ENCODE measurements at places on chromosomes 5 and 9.

- DNase-seq, result no peak
Observed at GRCh38 chr9:20658677-20659473, 25.2 kb upstream of the FOCAD start.

DNA sequence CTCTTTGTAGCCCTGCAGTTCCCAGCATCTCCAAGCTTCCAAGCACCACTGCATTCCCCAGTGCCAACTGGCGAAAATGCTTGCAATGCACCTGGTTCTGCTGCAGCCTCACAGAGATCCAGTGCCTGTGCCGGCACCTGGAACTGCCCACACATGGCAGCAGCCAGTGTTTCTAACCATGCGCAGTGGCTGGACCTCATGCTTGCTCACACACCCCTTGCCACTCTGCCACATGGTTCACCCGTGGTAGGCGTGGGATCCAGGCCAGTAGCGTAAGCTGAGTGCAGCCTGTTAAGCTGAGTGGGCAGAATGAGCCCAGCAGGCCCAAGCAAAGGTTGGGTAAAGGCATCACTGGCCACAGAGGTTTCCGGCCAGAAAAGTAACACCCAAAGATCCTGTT, 214.1 kb upstream of the VLDLR start:
- DNase-seq, result no peak

DNA sequence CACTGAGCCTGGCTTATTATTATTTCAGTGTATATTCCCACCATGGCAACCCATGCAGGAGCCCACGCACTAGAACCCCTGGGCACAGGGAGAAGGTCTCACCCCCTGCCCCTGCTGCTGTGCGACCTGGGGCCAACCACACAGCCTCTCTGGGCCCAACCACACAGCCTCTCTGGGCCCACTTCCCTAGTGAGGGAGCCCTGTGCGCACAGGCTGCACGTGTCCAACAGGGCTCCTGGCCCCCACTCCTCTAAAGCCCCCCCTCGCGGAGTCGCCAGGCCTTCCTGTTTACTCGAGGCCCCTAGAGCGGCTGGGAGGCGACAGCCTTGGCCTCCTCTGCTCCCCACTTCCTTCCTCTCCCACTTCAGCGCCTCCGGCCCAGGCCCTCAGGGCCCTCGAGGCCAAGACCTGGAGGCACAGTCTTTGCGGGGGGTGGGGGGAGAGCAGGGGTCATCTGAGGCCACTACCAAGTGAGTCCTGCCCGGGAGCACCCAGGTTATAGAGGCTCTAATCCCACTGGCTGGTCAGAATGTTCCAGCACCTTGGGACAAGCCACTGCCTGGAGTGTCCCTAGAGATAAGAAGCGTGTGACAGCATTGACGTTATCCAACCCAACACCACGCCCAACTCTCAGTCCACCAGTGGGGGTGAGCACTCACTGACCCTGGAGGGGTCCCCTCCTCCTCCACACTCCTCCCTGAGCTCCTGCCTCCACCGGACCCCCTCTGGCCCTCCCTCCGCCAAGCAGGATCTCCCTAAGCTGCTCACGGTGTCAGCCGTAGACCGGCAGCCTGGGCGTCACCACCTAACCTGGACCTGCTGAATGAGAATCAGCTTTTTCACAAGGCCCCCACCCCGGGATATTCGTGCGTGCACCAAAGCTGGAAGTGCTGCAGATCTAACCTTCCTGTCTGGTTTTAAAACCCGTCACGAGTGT, 7.9 kb upstream of the ENG start:
- no peak for DNase-seq

- DNase-seq, result no peak
Observed at GRCh38 chr9:35914301-35914807, 5.1 kb downstream of the SPAAR start.

GRCh38 chr9:136572003-136572827, 26.4 kb upstream of the NOTCH1 start:
- no peak for DNase-seq

DNA sequence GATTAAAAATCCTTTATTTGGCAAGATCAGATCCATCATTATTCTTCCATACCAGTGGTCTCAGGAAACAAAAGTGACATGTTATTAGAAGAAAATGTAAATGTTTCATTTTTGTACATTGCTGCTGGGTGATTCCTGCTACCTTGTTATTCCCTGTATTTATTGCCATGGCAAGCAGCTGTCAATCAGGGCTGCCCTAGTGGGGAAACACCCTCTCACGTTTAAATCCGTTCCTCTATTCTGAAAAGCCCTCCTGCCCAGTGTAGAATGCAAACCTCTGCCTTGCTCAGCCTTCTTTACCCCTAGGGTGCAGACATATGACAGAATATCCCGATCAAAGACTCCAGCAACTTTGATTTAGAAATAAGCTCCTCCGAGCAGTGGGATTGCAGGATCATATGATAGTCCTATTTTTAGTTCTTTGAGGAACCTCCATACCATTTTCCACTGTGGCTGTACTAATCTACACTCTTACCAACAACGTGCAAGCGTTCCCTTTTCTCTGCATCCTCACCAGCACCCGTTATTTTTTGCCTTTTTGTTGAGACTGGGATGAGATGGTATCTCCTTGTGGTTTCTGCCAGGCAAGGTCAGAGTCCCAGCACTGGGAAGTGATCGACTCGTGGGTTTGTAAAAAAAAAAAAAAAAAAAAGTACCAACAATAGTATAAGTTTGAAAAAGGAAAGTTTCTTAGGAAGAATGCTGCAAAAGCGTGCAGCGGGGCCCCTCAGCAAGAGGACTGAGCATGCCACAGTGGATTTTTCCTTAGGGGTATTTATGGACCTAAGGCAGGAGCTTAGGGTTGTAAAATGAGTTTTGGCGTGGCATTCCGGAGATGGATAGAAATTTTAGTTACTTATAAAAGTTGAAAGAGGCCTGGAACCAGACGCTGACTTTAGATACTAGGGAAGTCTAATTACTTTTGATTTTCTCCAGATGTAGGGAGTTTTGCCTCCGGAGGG, 66.7 kb downstream of the HRH2 start:
- DNase-seq, result no peak

- no peak for DNase-seq
Observed at GRCh38 chr9:38423273-38423972, 831 bp downstream of the IGFBPL1 start.

Data from stimulated activated CD4-positive, alpha-beta T cell treated with anti-CD3 and anti-CD28 coated beads, Interleukin-1b, Interleukin-23, amount 100 ng/mL, for 48 hours (primary cell).